Occipital lobe (tissue), 3 donors: ENCODE measurements at places on chromosomes 7 and 10.

GRCh38 chr10:132066186-132066585 is 440 bp downstream of the JAKMIP3 start:
- DNase-seq = no peak

DNA sequence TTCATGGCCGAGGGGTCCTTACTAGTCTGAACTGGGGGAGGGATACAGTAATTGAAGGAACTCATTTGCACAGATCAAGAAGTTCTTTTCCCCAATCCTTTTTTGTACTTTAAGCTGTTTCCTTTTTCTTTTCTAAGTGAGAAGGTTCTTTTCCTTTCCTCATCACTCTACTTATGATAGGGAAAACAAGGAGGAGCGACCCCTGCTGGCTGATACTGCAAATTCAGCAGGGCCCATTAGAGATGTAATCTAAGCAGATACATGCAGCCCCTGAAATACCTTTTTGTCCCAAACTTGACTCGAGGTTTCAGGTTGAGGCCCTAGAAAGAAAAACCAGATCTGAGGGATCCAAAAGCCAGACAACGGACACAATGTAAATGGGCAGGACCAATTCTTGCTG is 305.5 kb downstream of the DNAJB9 start:
- no peak for DNase-seq

DNA sequence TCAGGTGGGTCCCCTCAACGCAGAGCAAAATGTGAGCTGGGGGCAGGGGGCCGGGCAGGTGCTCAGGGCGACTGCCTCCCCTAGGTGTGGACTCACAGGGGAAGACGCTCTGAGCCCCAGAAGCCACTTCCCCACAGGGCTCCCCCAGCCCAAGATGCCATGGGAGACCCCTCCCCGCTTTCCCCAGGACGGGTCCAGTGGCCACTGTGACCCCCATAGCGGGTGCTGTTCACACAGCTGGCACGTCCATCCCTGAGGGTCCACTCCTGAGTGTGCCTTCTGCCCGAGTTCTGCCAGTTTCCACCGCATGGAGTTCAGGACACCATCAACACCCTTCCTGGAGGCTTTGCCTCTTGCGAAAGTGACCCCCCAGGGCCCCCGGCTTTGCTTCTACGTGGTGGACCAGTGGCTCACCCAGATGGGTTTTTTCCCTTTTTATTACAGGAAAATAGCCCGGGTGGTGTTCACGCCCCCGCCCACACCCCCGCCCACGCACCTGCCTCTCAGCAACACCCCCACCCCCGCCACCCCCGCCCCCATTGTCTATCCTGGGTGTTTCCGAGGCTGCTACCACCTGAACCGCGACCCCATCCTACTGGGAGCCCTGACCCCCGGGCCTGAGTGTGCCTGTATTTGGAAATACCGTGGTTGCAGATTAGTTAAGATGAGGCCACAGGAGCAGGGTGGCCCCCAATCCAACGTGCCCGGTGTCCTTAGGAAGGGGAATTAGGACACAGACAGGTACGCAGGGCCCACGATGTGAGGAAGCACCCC is 32.0 kb downstream of the ADAP1 start:
- no peak for DNase-seq

DNA sequence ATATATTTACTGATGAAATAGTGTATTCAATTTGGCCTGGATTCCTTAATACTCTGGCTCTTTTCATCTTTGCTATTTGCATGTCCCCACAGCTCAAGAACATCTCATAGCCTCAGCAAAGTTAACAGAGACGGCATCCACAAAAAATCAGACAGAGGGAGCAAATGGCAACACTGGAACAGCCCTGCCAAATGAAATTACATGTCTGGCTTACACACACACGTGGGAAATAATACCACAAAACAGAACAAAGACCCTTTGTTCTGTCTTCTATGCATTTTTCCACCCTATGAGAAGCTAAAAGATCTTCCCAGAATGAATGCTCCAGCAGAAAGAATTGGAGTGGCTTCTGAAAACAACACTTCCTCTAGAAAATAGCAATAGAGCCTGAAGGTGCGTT is 139.5 kb downstream of the ALOX5 start:
- no peak for DNase-seq

DNA sequence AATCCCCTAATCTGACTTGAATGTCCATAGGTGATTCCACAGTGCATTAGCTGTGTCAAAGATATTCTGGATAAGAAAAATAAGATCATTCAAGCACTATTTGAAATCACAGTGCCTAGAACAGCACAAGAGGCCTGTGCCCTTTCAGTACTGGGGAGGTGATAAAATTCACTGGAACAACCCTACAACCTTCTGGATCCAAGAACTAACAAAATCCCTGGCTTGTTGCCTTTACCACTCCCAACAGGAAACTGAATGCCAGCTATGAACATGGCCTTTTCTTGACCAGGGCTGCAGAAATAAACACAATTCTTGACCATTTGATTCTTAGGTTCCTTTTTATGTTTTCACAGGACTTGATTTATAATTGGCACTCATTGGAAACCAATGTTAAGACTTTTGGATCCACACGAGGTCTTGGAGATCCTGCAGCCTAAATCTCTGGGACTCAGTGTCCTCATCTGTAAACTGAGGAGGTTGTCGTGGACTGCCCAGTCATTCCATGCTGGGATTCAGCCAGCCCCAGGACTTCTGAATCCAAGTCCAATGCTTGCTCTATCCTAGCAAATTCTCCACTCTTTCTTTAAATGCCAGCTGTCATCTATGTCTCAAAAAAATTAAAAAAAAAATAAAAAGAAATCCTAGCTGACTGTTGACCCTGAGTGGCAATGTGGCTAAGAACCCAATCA is 624.7 kb downstream of the KCNMA1 start:
- DNase-seq = no peak

GRCh38 chr7:67723591-67723990 is 727.0 kb downstream of the TYW1 start:
- no peak for DNase-seq

DNA sequence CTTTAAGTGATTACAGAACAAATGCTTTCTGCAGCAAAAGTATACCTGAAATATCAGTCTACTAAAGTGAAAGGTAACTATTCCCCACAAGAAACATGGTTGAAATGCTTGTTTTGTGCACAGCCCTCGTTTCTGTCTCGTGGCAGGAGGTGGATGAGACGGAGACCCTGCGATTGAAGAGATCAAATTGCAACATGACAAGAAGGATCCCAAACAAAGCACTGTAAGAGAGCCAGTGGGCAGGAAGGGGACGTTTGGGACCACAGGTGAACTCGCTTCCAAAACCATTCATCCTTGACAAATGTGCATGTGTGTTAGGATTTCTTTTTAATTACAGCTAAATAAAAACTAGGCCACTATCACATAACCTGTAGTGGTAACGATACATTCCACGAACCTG is 192.6 kb downstream of the CCSER2 start:
- no peak for DNase-seq

DNA sequence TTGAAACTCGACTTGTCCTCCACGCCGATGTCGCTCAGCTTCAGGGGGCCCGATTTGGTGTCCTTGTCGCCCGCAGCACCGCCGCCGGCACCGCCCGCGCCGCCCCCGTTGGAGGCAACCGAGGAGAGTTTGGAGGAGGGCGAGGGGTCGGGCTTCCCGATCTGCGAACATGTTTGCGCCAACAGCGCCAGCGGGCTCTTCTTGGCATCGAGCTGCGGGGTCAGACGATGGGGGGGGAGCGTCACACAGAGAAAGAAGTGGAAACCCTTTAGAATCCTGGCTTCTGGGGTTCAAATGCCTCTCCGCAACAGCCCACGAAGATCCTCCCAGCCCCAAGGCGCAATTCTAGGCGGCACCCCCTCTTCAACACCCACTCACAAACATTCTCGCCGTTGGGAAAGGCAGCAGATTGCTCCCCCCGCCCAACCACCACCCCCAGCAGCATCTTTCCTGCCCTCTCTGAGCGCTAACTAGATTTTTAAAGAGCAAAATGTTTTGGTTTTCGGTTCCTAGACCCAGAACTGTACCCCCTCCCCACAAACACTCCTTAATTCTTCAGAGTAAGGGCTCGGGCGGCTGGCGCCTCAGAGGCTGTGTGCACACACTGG is 1.3 kb downstream of the ZNF503 start:
- no peak for DNase-seq

DNA sequence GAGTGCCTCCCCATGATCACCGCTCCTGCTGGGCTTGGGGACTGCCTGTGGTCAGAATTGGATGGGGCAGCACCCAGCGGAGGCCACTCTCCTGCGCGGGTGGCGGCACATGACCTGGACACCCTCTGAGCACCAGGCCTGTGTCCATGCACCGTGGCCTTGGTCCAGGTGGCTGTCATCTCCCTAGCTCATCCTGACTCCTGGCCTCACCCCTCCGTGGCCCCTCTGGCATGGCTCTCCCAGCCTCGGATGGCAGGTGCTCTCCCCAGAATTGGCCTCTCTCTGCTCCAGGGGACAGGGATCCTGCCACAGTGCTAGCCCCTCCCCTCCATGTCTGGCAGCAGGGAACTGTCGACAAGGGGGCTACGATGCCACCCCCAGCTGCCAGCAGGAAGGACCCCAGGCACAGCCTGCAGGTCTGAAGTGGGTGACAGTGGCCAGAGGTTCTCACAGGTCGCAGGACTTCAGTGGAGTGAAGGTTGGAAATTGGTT is 37.2 kb upstream of the BTBD16 start:
- DNase-seq = no peak

- DNase-seq = no peak
These were observed 247.3 kb upstream of the AOAH start for GRCh38 chr7:36971515-36972139.

GRCh38 chr10:69738071-69738470 is 63.6 kb upstream of the COL13A1 start:
- DNase-seq = no peak

GRCh38 chr10:52314822-52315552 is 906 bp downstream of the DKK1 start:
- peak; percentile 14 for DNase-seq

DNA sequence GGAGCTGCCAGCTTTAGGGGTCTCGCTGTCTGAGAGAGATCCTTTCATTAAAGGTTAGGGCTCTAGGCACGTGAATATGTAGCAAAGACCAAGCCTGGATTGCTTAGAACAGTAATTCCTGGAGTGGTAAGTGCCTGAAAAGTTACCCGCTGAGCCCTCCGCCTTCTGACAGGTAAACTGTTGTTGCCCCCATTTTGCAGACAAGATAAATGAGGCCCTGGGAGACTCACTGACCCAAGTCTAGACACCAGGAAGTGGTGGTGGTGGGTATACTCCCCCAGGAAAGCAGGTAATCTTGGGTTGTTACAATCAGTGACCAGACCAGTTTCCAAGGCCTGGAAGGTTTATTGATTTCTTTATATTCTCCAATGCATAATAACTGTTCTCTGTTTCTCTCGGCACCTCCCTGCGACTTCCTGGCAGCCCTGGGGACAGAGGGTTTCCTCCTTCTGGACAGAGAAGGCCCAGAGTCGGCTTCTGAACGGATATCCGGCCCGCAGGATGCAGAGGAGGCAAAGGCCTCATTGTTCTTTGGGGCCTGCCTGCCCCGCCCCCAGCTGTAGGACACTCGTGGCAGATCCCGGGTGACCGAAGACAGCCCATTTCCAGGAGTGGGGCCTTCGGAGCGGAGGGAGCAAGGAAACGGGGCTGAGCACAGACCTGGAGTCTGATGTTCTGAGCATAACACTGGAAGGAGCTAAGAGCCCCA is 1.3 kb upstream of the GRK5 start:
- peak; percentile 31 for DNase-seq

- DNase-seq = no peak
These were observed 278.2 kb upstream of the IMMP2L start for GRCh38 chr7:111840528-111840927.

DNA sequence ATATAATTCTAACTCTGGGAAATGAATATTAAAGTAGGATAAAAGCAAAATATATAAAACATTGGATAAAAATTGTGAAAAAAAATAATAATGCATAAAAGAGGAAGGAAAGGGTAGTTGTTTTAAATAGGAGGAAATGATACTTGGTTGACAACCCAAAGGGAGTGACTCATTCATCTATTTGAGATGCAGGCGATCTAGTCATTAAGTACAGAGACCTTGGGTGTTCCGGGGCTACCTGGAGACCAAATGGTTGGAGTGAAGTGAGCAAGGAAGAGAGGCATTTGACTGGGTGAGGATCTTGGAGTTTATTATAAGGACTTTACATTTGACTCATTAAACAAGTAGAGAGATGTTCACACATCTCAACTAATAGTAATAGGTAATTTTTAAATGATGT is 111.0 kb downstream of the LRRTM3 start:
- DNase-seq = no peak

- DNase-seq = no peak
These were observed 354.4 kb downstream of the PLXDC2 start for GRCh38 chr10:20170661-20171060.

DNA sequence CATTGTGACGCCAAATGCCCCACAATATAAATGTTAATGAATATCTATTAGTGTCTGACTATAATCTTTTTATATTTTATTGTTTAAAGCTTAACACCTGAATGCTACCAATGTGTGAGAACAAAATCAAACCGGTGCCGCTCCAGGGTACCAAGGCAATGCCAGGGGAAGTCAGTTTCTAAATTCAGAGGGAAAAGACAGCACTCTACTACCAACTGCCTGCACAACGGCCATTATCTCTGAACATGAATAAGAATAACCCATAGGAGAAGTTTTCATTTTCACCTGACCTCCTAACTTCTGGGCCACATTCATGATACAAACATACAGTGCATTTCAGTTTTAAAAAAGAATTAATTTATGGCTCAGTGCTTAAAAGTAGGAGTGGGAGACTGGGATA is 21.7 kb downstream of the USP6NL start:
- DNase-seq = no peak

GRCh38 chr10:26380815-26381214 is 57.3 kb upstream of the APBB1IP start:
- DNase-seq = no peak

GRCh38 chr10:95168694-95169093 is 25.3 kb upstream of the ACSM6 start:
- no peak for DNase-seq

GRCh38 chr10:133460208-133460769 is 6.5 kb downstream of the SCART1 start:
- DNase-seq = no peak

GRCh38 chr7:45874408-45875131 is 1.7 kb upstream of the CCDC201 start:
- DNase-seq = no peak

- DNase-seq = no peak
These were observed 7.6 kb downstream of the SERPINE1 start for GRCh38 chr7:101134399-101134980.

GRCh38 chr10:95447685-95448084 is 113.5 kb downstream of the SORBS1 start:
- no peak for DNase-seq

- DNase-seq = no peak
These were observed 64.6 kb downstream of the MKI67 start for GRCh38 chr10:128061306-128062300.

DNA sequence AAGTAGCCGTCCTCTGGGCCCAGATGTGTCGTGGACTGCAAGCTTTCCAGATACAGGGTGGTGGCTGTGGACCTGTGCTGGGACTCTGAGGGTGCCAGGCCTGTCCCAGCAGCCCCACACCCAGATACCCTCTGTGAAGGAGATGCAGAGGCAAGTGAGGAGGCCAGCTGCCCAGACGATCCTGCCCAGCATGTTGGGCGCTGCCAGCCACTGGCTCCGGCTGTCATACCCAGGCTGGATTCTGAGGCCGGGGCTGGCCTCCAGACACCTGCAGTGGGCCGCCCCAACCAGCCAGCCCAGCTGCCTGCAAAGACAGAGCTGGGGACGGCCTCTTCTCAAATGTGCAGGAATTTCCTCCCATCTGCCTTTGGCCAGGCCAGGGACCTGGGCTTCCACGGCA is 39.1 kb upstream of the EBF3 start:
- no peak for DNase-seq
